ENCODE measurements at places on chromosomes 3 and 15. TPM values are rescaled to one million over a fixed set of nuclear protein-coding genes. Genes with fewer than 3 reads are reported as not detected.

GRCh38 chr3:31668242-31668641, 135.5 kb downstream of the STT3B start:
- DNase-seq, result no peak

GRCh38 chr3:116734243-116734642, 24.7 kb downstream of the TUSC7 start:
- no peak for DNase-seq

DNA sequence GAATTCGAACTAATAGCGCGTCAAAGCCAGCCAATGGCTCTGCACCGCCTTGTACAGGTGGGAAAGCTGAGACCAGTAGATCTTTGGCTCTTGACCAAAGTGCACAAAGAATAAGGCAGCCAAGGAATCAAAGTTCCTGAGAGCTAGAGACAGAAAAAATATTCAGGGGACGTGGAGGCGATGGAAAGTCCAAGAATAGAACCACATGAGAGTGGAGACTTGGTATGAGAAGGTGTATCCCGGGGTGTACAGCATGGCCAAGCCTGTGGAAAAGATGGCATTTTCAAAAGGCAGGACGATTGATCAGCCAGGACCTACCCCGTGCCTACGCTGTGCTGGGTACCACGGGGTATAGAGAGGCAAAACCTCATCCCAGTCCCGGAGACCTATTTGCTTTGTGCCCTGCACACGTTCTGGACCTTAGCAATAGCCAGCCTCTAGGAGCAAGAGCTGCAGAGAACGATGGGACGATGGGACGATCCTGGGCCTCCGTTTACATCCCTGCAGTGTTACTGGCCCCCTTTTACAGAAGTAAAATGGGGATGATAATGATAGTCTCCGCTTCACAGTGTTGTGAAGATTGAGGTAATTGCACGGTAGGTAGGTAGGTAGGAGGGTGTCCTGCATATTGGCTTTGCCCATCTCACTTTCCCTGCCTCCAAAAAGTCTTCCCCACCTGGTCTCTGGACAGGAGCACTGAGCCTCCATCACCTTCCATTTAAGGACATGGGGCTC, 583 bp upstream of the RBSN start:
- DNase-seq, result no peak

The GREM1 gene
- not detected for total RNA-seq

DNA sequence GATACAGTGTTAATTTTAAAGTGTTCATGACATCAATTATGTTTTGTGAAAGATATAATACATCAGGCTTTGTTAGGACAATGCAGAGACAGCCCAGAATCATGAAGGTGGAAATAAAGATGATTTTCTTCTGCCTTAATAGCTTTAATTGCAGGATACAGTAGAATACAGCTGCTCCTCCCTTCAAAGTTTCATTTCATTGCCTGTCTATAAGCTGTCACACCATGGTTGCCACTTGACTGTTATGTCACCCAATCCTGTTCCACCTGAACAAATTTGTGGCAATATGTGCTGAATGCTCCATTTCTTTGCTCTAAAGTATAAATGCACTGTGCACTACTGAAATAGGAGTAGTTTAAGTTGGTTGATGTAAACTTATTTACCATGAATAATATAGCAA, 537.8 kb upstream of the ROBO2 start:
- DNase-seq, result no peak

DNA sequence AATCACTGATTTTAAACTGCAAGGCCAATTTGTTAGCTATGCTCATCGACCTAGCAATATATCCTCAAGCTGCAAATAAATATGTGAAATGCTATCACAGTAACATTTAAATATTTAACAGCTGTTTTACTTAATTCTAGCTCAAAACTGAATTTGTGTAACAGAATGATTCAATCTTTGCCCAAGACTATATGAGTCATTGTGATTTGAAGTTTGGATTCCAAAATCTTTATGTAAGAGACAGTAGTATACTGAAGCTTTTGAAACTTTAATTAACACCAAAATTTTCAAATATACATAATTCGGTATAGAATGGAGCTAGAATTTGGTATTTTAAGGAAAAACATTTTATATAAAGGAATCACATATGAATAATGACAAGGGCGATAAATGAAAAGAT, 603.0 kb upstream of the ROBO2 start:
- DNase-seq, result no peak

GRCh38 chr3:180430896-180431295, 171.1 kb upstream of the TTC14 start:
- no peak for DNase-seq

DNA sequence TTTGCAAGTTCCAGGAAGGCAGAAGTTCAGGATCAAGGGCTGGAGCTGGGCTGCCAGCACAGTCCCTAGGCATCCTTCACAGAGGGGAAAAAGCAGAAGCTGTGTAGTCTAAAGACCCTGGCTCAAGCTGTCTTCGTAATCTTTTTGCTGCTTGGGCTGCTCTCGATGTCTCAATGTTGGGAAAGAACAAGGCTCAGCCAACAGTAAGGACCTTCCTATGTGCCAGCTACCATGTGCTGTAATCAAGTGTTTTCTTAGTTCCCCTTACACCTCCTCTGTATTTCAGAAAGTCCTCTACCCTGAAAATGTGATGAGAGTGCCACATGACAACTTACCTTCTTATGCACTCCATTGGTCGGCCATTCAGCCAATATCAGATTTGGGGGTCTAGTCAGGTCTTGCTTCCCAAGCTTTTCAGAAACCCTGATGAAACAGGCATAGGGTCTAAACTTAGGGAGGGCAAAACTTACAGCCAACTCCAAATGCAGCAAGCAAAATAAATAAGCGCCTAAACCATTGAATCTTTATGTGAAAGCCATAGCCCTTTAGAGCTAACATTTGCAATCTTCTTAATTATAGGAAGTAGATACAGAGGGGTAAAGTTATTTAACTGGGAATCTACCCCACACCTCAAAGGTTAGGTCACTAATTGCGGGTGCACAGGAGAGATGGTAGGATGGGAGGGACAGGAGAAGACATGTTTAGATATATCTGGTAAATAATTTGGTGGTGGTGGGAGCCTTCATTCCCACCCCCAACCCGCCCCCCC, 1.2 kb upstream of the EDEM1 start:
- no peak for DNase-seq

GRCh38 chr15:70120958-70121623, 23.4 kb upstream of the TLE3 start:
- DNase-seq, result no peak

The CCR3 gene
- not detected for total RNA-seq

The CPEB1 gene
- 0.94 TPM for total RNA-seq
